MCF 10A (cell line): ENCODE measurements at places on chromosomes 12 and 14.

DNA sequence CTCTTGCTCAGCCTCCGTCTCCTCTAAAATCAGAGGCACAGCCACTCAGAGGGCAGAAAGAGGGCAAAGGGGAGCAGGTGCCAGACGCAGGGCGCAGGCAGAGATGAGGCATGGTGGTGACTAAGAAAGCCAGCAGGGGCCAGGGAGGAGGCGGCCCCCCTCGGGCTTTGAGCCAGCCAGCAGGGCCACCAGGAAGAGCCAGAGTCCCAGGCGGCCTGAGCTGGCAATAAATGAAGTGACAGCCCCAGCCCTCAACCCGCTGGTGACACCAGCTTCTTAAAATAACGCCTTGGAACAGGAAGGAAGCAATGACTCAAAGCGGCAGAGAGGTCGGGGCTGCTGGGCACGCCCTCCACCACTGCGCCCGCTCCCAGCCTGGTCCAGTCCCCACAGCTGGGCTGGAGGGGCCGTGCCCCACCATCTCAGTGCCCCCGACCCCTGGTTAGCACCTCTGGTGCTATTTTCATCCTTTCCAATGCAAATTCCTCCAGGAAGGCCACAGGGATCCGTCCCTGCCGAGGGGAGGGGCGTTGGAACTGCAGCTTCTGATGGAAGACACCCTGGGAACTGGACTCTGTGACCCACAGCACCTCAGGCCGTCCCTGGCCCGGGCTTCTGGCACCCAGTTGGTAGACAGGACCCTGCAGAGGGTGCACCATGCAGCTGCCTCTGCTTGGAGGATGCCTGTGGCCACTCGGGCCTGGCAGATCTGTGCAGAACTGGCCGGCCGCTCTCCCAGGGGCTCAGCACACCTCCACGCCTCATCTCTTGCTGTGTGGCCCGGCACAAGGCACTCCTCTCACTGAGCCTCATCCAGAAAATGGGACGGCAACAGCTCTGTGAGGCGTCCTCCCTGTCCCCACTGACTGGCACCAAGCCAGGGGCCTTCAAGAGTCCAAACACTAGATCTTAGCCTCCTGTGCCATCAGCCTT, 113.7 kb downstream of the NCOR2 start:
- DNase-seq, result peak; percentile 49

DNA sequence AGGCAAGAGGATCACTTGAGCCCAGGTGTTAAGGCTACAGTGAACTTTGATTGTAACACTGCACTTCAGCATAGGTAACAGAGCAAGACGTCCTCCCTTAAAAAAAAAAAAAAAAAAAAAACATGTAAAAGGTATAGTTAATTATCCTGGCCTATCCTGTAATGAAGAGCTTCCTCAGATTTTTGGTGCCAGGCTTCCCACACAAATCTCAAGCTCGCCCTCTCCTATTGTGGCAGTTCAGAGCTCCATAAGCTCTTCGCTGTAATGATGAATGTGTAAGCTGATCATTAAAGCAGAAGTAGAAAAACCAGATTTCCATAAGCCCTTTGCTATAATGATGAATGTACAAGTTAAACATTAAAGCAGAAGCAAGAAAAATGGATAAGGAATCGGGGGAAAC, 2.0 kb upstream of the SLC39A2 start:
- DNase-seq, result no peak

- peak; percentile 33 for DNase-seq
Observed at GRCh38 chr14:54776361-54777001, 126.1 kb downstream of the GCH1 start.

- DNase-seq, result no peak
Observed at GRCh38 chr12:24049101-24049500, 99.6 kb upstream of the SOX5 start.

GRCh38 chr12:119592232-119592631, 1.3 kb upstream of the TMEM233 start:
- DNase-seq, result peak; percentile 14

DNA sequence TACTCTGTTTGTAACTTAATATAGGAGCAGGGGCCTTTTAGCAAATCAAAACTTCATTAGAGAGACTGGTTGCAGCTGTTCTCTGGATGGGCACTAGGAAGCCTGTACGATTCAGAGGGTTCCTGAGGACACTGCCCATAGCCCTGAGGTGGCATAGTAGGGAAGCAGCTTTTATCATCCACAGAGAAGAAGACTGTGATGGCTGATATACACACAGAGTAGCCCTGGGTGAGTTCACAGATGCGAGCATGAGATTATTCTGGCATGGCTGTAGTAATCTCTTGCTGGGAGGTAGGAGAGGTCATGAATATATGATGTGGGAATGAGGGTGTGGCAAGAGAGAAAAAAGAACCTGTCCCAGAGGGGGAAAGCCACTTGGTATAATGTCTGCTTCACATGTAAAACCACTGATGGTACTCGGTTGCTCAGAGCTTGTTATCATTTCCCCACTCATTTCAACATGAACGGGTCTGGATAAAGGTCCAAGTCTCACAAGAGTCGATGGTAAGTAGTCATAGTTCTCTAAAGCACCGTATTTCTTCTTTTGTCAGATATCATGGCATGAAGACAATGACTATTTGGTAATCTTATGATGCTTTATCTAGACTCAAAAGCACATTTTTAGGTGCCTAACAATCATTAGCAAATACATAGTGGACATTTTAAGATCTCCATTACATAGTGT, 52.0 kb downstream of the PEBP1 start:
- DNase-seq, result no peak

- no peak for DNase-seq
Observed at GRCh38 chr12:76914102-76914859, 35.5 kb upstream of the CSRP2 start.

GRCh38 chr14:91202234-91202974, 42.1 kb downstream of the GPR68 start:
- no peak for DNase-seq

DNA sequence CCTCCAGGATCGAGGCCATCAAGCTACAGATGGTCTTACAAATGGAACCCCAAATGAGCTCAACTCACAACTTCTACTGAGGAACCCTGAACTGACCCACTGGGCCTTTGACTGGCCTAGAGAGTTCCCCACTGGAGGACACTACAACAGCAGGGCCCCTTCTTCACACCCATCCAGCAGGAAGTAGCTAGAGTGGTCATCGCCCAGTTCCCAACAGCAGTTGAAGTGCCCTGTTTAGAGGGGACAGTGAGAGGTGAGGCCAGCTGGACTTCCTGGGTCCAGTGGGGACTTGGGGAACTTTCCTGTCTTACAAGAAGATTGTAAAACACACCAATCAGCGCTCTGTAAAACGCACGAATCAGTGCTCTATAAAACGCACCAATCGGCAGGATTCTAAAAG, 247.9 kb upstream of the BTG1 start:
- DNase-seq, result peak; percentile 13

DNA sequence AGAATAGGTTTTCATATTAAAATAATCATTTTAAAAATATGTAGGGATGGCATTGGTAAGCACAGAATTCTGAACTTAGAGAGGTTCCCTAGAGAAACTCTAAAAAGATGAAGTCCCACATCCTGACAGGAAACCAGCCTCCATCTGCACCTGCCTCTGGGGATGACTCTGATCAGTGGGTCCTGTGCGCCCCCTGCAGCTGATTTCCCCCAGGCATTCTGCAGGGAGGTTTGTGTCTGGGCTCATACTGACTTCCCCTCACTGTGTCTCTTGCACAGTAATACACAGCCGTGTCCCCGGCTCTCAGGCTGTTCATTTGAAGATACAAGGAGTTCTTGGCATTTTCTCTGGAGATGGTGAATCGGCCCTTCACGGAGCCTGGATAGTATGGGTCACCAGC, 602.9 kb downstream of the TMEM121 start:
- no peak for DNase-seq

GRCh38 chr14:49479432-49479831, 106.7 kb downstream of the RPS29 start:
- no peak for DNase-seq

GRCh38 chr12:93042684-93043083, 113.6 kb upstream of the EEA1 start:
- no peak for DNase-seq

DNA sequence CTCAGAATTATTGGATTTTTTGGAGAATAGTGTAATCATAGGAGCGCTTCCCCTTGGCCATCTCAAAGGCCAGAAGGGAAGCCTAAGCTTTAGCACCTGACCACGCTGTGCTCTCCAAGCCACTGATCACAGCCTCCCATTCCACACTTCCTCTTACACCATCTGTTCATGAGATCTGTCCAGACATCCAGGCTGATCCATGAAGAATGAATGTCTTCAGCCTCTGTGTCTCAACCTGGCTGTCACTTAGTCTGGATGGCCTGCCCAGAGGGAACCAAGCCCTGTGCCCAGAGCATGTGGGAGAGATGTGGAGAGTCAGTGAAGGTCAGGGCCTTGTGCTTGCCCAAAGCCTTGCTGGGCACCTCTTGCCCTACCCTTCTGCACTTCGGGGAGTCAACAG, 40.5 kb downstream of the TSPAN11 start:
- no peak for DNase-seq

- peak; percentile 34 for DNase-seq
Observed at GRCh38 chr14:102591372-102591943, 991 bp upstream of the RCOR1 start.

GRCh38 chr14:52377940-52378339, 63.8 kb downstream of the PTGER2 start:
- no peak for DNase-seq

DNA sequence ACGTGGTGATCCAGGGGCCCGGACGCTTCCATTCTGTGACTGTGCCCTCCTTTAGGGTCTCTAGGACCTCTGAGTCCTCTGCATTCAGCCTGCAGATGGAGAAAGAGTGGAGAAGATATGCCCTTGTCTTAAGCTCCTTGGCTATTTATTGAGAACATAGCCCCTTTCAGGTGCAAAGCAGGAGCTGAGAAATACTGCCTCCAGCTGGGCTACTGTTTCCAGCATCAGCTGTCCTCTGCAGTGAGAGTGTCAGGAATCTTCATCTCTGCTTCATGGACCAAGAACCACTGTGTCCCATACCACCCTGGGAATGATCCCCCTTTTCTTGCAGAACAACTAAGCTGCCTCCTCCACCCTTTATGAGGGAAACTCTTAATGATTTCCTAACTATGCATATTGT, 47.8 kb upstream of the CEP83 start:
- no peak for DNase-seq

DNA sequence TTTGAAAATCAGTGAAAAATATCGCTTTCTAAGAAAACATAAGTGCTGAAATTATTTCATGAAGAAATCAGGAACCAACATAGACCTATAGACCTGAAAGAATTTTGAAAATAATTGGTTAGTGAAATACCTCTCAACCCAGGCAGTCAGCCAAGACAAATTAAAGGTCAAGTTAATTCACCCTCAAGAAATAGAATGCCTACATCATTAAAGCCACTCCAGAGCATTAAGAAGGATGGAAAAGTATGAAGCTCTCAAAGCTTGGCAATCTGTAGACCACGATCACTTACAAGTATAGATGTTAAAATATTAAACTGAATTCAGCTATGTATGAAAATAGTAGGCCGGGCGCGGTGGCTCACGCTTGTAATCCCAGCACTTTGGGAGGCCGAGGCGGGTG, 48.3 kb downstream of the SFSWAP start:
- DNase-seq, result no peak

GRCh38 chr14:51498411-51499227, 153.1 kb upstream of the FRMD6 start:
- DNase-seq, result peak; percentile 76

DNA sequence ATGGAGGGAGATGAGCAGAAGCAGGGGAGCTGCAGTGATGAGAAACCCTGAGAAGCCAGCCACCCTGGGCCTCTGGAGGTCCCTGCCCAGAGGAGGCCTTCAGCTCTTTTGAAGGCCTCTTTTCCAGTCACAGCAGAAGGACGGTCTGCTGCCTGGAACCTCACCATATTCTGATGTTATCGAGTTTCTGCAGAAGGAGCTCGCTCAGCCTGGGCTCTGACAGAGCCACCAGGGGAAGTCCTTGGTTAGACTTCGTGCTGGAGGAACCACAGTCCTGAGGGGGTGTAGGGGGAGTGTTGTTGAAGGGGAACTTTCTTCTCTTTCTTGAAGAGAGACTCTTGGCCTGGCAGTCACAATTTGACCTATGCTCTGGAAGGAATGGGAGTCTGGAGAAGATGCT, 25.1 kb upstream of the BATF start:
- DNase-seq, result no peak

GRCh38 chr12:111467857-111468241, 62.1 kb downstream of the SH2B3 start:
- DNase-seq, result no peak

DNA sequence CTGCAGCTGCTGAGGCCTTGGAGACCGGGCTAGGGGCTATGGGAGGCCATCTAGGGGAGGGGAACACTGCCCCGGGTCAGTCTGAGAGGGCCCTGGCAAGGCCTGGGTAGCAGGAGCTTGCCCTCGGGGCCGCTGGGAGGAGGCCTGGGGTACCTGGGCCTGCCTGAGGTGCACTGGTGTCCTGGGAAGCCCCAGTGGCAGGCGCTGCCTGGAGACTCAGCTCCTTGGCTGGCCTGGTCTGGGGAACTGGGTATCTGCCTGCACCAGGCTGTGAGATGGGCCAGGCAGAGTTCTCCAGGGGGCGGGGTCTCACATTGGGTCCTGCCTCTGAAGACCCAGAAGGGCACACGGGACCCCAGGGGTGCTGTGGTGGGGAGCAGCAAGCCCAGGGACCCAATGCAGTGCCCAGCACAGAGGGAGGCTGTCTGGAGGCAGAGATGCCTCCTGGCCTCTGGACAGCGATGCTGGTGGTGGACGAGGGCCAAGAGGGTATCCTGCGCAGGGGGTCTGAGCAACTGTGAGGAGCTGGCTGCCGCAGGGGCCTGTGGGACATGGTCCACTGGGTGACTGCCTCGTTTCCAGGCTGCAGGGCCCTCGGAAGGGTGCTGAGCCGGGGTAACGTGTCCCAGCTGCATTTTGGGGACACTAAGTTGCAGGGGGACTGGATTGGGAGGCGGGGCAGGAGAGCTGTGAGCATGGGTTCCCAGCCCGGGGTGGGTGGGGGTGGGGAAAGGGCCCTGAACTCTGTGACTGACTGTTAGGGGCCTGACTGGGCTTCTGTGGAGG, 7.4 kb upstream of the MTA1 start:
- DNase-seq, result no peak
